ENCODE measurements at places on chromosomes 4 and X.

GRCh38 chrX:105610411-105610810 is 211.9 kb upstream of the NRK start:
- DNase-seq: no peak

- DNase-seq: no peak
Observed at GRCh38 chrX:11406109-11406765, 113.0 kb downstream of the AMELX start.

DNA sequence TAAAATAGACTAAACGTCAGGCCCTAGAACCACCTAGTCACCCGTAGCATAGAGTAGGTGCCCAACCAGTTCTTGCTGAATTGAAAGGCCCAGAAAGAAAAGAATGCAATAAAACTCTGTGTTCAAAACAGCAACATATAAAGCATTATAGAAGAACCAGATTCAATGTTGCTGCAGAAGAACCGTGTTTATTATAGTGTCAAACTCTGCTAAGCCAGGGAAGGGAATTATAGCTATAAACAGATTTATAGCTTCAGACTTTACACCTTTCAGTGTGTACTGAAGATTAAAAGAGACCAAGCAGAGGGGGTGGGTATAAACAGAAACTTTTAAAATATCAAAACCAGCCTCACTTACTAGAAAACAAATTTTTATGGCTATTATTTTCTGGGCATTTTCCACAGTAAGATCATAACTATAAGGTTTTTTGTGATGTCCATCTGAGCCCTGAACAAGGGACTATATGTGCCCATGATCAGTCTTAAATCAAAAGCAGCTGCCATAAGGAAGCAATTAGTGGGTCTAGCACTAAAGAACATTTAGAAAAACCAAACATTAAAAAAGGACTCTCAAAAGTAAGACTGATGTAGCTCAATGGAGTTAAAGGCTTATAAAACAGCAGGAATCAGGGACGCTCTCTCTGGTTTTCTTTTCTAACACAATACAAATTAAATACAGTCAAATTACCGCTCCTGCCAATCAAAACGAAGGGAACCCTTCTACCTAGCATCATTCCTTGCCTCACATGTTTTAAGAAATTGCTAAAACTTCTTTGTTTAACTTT is 219.7 kb upstream of the ETNPPL start:
- DNase-seq: no peak

DNA sequence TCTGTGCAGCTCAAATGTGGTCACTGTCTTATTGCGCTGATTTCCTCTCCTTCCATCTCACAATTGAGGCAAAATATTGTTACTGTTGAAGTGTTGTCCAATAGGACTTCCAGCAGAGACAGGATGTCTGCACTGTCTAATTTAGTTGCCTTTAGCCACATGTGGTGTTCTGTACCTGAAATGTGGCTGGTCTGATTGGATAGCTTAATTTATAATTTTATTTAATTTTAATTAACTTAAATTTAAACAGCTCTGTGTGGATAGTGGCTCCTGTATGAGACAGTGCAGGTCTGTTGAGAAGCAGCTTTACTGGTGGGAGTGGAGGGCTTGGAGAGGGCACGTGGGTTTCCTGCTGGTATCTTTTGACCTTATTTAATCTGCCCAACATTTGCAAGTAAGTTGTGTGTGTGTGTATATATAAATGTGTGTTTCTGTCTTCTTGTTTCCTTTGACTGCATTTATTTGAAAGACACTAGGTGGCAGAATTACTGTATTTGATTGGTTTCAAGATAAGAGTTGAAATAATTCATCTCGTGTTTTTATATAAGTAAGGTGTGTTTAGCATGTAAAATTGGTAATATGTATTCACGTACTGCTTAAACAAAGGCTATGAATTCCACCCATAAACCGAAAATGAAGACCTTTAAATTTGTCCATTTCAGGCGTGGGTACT is 55.3 kb upstream of the MSANTD1 start:
- DNase-seq: no peak

DNA sequence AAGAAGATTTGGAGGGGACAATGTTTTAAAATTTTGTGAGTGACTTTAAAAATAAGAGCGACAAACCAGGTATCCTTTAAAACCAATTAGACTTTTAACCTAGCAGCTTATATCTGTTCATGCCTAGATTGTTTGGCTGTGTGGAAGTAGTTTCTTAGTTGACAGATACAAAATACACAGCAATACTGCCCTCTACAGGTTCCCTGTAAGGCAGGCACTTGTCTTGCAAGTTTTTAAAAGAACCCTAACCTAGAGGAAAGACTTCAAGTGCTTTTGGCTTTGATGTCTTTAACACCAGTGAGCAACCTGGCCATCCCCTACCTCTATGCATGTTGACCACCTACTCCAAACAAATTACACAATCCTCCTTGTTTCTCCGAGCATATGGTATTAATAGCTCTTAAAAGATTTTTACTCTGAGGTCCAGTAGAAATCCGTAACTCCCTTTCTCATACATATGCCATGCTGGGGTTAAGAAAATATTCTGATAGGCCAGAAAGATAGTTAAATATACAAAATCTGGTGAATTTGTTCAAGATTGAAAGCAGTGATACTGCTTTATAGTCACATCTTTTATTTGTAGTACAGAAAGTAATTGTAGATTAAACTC is 273.0 kb downstream of the ARHGAP24 start:
- no peak for DNase-seq

GRCh38 chr4:26707342-26707741 is 123.5 kb downstream of the TBC1D19 start:
- DNase-seq: no peak

DNA sequence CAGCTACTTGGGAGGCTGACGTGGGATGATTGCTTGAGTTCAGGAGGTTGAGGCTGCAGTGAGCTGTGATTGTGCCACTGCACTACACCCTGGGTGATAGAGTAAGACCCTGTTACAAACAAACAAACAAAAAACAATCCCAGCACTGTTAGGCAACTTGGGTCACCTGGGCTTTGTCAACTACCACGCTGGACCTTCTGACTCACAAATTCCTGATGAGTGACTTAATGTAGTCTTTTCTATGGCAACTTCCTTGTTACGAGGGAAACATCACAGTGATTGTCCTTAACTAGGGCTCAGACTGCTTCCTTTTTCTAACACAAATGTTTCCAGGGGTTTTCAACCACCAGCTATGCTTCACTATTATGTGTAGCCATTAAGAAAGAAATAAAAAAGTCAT is 128.8 kb upstream of the GPC4 start:
- DNase-seq: no peak

GRCh38 chr4:88217169-88217568 is 58.7 kb upstream of the ABCG2 start:
- no peak for DNase-seq

GRCh38 chr4:167779864-167780263 is 312.5 kb upstream of the ANXA10 start:
- DNase-seq: no peak

DNA sequence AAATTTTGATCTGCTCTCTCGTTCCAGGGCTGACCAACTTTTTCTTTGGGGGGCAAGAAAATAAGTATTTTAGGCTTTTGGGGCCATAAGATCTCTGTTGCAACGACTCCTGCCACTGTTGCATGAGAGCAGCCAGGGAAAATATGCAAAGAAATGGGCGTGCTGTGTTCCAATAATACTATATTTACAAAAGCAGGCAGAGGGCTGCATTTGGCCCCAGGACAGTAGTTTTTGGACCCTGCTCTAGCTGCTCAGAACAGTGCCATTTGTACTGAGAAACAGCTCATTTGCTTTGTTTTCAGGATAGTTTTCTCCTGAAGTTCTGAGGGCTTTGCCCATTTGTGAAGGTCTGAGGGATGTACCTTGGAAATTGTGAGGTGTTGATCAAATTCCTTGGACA is 135.1 kb upstream of the MBNL3 start:
- no peak for DNase-seq

- DNase-seq: no peak
Observed at GRCh38 chr4:147940171-147940570, 208.3 kb downstream of the ARHGAP10 start.

Data from NCI-H526 (cell line).